ENCODE measurements at places on chromosomes 5 and 9. TPM values are rescaled to one million over a fixed set of nuclear protein-coding genes. Genes with fewer than 3 reads are reported as not detected.

The CAVIN4 gene
- total RNA-seq = 0.82 TPM

The GPR150 gene
- total RNA-seq = 0.54 TPM

The CENPK gene
- 34.2 TPM for total RNA-seq

The CMBL gene
- total RNA-seq = 43.2 TPM
